Stimulated activated CD4-positive, alpha-beta T cell treated with anti-CD3 and anti-CD28 coated beads, Interleukin-1b, Interleukin-23, amount 100 ng/mL, for 1 hour (primary cell): ENCODE measurements at places on chromosomes 3 and 15.

GRCh38 chr3:150751781-150752263 lies 11.1 kb downstream of the SIAH2 start:
- no peak for DNase-seq

- DNase-seq: no peak
Observed at GRCh38 chr15:51403072-51403878, 61.8 kb downstream of the GLDN start.

GRCh38 chr15:75732177-75732808 lies 19.6 kb upstream of the CSPG4 start:
- DNase-seq: no peak

DNA sequence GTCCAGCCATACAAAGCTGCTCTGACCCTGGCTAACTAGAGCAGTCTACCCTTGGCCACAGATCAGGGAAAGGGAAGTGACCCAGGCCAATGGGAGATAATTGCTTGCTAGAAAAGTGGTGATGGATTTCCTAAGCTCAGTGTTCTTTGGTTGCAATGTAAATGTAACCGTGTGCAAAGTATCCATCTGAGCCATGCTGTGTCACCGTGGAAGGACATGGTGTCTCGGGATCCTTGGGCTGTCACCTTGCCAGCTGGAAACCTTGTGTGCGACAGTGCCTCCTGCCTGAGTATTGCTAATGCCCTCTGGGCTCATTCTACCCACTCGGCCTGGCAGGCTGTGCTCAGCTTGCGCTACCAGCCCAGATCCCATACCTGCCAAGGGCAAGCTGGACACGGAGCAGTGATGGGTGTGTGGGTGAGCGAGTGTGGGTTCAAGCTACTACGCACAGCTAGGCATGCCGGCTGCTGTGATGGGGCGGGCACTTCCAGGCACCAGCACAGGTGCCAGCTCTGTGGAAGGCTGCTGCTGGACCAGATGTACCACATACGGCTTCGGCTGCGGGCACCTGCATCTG lies 10.7 kb upstream of the SIAH2 start:
- DNase-seq: no peak

- no peak for DNase-seq
Observed at GRCh38 chr15:69919816-69920215, 177.9 kb downstream of the TLE3 start.

DNA sequence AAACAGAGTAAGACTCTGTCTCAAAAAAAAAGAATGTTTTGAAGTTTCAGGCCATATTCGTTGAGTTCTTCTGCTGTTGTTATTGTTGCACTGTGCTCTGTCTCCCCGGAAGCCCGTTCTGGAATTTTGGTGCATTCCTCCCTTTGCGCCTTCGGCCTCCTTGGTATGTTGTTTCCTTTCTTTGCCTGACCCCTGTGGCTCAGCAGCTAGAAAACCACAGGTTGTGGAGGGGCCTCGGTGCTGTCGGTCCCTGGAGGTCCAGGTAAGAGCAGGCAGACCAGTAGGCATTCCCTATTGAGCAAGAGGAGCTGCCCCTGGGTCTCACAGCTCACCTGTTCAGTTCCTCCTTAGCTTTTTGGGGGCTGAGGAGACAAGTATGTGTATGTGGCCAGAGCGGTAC lies 51.0 kb upstream of the DLG1 start:
- no peak for DNase-seq

DNA sequence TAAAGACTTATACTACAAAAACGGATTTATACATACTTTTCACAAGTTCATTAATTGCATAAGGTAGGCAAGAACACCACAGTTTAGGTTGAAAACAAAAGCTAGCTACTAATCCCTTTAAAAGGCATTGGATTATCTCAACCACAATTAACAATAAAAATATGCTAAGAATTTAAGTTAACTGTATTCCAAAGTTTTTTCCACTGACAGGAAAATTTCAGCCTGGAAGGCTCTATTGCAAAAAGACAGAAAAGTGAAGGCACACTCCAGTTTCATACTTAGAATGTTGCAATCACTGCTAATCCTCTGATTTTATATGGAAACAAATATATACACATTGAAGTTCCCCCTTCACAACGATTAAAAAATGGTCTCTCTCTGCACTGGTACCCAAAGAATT lies 71.5 kb downstream of the TJP1 start:
- no peak for DNase-seq

DNA sequence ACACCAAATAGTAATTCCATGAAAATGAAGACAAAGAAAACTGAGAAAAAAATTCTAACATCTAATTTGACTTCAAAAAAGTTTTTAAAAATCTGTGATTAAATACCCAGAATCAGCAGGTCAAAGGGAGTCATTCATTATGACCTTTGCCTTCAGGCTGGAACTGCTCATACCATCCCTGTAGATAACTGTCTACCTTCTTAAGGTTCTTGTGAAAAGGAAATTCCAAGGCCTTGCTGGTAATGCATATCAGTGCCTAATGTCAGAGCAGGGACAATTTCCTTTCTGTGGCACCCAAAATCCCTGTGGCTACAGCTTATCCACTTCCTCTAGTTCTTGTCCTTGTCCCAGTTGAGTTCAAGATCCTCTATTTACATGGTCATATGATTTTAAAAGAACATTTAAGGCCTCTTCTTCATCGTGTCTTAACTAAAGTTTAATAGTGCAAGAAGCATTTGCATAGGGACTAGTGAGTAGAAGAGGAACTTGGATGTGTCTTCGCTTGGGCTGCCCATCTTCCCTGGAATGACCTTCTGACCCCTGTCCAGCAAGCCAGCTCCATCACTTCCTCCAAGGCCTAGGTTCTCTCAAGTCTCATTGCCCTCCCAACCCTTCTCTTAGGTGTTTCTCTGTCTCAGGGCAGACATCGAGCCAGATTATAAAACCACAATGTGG lies 8.7 kb upstream of the PLCL2 start:
- no peak for DNase-seq

DNA sequence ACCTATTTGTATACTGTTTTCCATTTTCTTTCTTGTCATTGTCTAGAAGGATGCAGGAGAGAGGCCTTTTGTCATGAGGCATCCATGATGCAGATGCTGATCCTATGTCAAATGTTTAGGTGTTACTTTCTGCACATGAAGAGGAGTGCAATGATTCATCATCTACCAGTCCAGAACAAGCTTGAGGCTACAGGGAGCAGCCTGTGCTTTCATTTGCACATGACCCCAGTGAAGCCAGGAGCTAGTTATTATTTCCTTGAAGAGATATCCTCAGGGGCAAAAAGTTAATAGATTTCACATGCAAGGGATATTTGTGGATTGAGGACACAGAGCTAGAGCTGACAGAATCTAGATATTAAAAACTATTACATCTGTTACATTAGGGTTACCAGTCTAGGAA lies 204.4 kb upstream of the TGFBR2 start:
- DNase-seq: no peak

DNA sequence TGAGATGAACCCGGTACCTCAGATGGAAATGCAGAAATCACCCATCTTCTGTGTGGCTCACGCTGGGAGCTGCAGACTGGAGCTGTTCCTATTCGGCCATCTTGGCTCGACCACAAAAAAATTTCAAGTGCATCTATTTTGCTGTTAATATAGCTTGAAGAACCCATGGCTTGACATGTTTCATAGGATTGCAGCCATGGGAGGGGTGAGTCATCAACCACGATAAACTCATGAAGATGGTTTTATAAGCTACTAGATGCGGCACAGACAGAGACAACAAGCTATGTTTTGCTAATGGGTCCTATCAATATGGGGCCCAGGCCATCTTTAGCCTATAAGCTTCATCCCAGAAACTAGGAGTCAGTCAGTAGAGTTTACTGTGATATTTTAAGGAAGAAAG lies 100.4 kb upstream of the PHLDB2 start:
- no peak for DNase-seq

DNA sequence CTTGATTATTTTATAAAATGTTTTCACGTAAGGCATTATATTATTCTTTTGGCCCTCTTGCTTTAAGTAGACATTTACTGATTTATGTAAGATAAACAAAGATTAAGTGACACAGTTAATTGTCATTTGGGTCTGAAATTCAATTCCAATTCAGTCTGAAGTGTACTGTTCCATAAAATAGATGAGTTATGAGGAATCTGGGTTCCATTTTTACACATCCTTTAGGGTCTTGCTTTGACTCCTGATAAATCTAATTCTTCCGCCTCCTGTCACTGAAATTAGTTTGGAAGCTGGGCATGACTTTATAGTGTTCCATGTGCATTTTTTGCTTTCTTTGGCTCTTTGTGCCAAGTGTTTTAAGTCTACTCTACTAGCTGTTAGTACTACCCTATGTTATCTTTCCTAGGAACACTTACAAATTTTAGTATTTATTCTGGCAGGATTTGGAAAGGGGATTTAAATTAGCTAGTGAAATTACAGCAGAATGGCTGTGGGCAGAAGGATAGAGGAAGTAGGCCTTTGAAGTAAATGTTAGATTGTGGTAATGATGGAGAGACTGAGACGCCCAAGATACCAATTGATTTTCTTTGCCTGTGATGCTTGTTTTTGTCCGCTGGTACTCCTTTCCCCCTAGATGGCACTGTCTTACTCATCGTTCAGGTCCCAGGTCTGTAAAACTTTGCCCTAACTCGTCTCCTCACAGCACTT lies 14.3 kb downstream of the ARL8B start:
- no peak for DNase-seq

DNA sequence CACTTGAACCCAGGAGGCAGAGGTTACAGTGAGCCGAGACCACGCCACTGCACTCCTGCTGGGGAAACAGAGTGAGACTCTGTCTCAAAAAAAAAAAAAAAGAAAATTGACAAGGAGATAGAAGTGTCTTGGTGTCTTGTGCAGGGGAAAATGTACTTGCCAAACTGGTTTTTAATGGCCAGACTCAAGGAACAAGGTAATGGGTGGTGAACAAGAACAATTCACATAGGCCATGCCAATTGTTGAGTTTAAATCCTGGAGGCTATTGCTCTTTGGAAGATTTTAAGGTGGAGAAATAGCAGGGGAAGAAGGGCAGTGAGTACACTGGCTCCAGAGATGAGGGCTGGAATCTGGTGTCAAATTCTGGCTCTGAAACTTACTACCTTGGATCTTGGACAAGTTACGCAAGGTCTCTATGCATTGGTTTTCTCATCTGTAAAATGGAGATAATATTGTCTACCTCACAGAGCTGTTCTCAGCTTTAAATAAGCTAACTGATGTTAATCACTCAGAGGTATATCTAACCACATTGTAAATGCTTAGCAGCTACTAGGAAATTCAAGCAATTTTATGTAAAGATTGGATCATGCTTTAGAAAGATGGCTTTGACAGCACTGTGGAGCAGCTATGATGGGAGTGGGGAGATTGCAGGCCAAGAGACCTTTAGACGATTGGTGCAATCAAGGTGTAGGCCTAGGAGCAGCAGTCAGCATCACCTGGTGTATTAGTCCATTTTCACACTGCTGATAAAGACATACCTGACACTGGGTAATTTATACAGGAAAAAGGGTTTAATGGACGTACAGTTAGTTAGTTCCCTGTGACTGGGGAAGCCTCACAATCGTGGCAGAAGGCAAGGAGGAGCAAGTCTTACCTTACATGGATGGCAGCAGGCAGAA lies 78.3 kb downstream of the B3GALNT1 start:
- no peak for DNase-seq

DNA sequence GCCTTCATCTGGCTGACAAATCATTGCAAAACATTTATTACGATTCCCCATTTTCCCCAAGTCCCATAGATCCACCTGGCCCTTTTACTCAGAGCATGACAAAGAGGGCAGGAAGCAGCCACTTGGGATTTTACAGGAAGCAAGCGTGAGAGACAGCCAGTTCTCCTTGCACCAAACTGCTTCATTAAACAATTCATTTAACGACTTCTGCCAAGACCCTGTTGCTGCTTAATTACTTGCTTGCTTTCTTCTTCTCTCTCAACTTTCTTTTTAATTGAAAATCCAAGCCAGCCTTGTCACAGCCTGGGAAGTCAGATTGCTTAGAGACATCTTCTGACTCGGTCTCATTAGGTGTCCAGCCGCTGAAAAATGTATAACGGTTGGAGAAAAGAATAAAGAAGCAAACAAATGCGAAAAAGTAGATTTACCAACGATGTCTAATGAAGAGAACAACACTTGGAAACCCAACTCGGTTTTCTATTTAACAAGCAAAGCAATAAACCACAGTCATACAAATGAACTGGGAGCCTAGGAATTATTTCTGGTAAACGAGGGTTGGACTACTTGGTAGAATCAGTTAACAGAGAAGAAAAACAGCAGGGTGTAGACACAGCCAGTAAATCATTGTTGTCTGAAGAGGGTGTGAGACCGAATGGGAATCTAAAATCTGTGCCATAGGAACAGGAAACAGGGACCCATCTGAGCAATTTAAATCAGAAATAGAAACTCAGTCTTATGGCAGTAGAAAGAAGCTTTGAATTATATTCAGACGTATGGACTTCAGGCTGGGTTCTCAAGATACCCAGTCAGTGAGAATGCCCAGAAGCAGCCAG lies 298.3 kb downstream of the LRRC3B start:
- DNase-seq: no peak

DNA sequence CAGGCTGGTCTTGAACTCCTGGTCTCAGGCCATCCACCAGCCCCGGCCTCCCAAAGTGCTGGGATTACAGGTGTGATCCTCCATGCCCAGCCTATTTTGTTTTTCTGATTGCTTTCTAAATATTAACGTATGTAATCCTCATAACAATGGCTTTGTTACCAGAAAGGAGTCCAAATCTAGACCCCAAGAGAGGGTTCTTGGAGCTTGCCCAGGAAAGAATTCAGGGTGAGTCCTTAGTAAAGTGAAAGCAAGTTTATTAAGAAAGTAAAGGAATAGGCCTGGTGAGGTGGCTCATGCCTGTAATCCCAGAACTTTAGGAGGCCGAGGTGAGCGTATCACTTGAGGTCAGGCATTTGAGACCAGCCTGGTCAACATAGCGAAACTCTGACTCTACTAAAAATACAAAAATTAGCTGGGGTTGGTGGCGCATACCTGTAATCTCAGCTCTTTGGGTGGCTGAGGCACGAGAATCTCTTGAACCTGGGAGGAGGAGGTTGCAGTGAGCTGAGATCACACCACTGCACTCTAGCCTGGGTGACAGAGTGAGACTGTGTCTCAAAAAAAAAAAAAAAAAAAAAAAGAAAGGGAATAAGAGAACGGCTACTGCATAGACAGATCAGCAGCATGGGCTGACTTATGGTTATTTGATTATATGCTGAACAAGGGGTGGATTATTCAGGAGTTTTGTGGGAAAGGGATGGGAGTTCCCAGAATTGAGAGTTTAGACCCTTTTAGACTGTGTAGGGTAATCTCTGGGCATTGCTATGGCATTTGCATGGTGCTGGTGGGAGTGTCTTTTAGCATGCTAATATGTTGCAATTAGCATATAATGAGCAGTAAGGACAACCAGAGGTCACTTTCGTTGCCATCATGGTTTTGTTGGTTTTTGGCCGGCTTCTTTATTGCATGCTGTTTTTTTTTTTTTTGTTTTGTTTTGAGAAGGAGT lies 36.1 kb downstream of the TYRO3 start:
- no peak for DNase-seq

DNA sequence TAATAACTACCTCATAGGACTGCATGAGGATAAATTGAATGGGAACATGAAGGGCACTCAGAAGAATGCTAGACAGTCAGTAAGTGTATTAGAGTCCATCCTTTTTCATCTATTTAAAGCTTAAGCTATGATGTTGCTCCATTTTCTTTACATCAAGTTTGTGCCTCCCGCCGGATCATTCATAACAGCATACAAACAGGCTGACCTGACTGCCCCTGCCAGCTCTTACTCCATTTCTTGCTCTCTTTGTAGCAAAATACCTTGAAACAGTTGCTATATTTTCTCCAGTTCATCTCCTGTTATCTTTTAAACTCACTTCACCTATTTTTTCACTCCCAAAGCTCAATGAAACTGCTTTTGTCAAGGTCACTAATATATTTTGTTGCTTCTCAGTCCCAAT lies 315.6 kb upstream of the ALCAM start:
- no peak for DNase-seq

- DNase-seq: no peak
Observed at GRCh38 chr3:96619475-96619874, 194.9 kb upstream of the EPHA6 start.
